ENCODE measurements at places on chromosomes 3 and 15.

DNA sequence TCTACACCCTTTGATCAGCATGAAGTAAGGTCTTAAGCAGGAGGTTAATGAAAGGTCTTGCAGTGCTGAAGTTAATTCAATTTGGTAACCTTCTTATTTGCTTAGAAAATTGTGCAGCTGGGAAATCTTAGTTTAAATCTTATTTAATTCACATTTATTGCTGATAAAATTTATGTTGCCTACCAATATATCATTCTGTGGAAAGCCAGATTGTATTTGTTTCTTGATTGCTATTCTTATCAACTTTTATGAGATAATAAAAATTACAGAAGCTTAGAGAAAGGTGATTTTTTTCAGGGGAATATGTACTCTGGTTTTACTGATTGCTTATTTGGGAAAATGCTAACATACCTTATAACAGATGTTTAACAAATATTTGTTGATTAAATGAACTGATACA, 64.0 kb upstream of the PAQR5 start:
- DNase-seq: no peak

GRCh38 chr3:197882586-197882985, 67.4 kb upstream of the RPL35A start:
- no peak for DNase-seq

GRCh38 chr3:128094295-128095151, 29.1 kb downstream of the RUVBL1 start:
- no peak for DNase-seq

DNA sequence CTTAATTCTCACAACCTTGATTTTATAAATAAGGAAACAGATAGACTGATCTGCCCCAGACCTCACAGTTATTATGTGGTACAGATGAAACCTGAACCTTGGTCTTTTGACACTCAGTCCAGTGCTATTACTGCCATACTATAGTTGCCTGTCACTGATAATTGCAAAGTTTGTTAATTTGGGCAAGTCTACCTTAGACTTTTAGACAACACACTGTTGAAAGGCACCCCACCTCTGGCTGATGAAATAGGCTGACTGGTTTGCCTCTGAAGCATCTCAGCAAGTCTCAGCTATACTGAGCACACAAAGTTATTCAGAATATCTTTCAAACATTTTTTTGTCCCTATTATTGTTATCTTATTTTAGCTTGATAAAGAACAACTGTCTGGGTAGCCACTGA, 53.1 kb upstream of the MAP4 start:
- DNase-seq: no peak

DNA sequence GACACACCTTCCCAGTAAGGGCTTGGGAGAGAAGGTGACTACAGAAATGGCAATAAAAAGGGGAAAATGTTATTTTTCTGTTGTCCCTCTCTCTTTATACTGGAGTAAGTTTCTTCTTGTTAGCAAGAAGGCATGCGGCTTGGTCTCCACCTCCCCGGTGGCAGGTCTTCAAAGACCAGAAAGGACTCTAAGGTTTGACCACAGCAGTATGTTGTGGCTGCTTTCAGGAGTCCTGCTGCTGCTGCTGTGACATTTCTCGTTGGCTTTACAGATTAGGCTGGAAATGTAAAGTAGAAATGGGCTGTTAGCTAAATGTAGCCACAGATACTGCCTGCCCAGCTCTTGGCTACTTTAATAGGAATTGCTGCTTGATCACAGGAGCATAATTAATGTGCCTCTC, 175.8 kb upstream of the ZBTB20 start:
- DNase-seq: no peak

- no peak for DNase-seq
These were observed 59.1 kb upstream of the UBE3A start for GRCh38 chr15:25497934-25498333.

DNA sequence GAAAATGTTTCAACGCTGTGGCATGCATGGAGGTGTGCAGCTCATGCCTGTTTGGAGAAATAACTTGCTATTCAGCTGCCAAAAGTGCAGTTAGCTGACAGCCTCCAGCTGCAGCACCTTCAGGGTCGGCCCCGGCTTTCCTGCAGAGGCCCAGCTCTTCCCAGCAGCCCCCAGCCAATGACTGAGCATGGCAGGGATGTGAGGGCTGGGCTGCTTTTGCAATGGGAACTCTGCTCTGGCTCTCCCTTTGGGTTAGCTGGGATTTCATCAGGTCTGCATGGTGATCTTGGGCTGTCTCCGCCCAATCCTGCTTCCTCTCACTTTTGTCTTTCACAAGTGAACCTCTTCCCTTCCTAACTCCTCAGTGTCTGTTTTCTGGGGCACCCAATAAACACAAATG, 396.6 kb downstream of the EPHB1 start:
- peak; percentile 18 for DNase-seq

DNA sequence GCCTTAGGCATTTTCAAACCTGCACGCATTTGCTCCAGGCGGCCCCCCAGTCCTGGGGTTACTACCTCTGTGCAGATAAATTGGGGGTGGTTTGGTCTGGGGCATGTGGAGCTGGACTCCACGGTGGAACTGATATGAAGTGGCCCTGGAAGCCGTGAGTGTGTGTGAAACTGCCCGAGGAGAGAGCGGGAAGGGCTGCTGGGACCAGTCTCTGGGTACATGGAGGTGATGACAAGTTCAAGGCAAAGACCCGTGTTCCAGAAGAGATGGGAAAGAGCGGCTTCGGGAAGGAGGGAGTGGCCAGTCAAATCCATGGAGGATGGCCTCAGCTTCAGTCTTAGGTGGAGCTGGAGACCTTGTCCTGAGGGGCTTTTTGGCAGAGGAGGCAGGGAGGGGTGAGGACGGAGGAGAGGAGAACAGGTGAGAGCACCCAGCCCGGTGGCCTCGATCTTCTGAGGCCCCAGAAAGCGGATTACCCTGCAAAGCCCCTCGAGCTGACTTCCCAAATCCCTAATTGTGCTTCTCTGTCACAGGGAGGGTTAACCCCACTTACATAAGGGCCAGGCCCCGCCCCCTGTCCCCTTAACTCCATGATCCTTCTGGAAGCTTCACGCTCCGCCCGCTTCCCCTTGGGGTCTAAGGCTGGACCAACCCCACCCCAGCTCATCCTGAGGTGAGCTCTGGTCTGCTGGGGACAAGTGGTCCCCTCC, 1.9 kb upstream of the NR2E3 start:
- DNase-seq: no peak

DNA sequence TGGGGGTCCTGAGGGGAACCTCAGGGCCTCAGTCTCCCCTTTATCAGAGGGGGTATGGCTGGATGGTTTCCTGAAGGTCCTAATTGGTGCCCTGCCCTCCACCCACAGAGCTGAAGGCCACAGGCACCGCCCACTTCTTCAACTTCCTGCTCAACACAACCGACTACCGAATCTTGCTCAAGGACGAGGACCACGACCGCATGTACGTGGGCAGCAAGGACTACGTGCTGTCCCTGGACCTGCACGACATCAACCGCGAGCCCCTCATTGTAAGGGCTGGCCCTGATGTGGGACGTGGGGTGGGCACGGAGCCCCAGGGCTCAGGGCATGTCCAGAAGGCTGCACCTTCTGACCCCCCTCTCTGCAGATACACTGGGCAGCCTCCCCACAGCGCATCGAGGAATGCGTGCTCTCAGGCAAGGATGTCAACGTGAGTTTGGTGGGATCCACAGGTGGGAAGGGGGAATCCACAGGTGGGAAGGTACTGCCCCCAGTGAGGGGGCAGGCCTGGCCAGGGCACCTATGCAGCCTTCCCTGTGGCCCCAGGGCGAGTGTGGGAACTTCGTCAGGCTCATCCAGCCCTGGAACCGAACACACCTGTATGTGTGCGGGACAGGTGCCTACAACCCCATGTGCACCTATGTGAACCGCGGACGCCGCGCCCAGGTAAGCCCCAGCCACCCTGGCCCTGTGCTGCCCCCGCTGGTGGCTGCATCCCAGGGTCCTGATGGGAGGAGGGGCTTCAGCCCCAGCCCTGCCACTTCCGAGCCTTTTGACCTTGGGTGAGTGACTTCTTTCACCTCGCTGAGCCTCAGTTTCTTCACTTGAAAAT, 17.5 kb upstream of the GNAT1 start:
- no peak for DNase-seq
